ENCODE measurements at places on chromosomes 7 and 10. TPM values are rescaled to one million over a fixed set of nuclear protein-coding genes. Genes with fewer than 3 reads are reported as not detected.

The TNS3 gene
- 241 TPM for total RNA-seq

The OPALIN gene
- total RNA-seq = not detected

The GHRHR gene
- total RNA-seq = not detected

The TMEM176A gene
- not detected for total RNA-seq

All from myocyte (in vitro differentiated cells).